ENCODE measurements at places on chromosomes 3 and 15. TPM values are rescaled to one million over a fixed set of nuclear protein-coding genes. Genes with fewer than 3 reads are reported as not detected.

The ADCY5 gene
- 39.8 TPM for total RNA-seq

The CALML4 gene
- total RNA-seq = 8.1 TPM

The ROBO2 gene
- total RNA-seq = 526 TPM

The CRTAP gene
- 12.5 TPM for total RNA-seq

The PLA2G4D gene
- total RNA-seq = not detected

The BNC1 gene
- not detected for total RNA-seq

The VILL gene
- 17.5 TPM for total RNA-seq

The BCL2A1 gene
- not detected for total RNA-seq

The HDGFL3 gene
- total RNA-seq = 122 TPM

The KLHDC8B gene
- 11.0 TPM for total RNA-seq

The NPHP3 gene
- total RNA-seq = 33.5 TPM

The CD200R1 gene
- total RNA-seq = 0.31 TPM

The SHF gene
- 72.0 TPM for total RNA-seq

The ATP8B4 gene
- 5.0 TPM for total RNA-seq

The PLSCR2 gene
- not detected for total RNA-seq

The SHC4 gene
- total RNA-seq = 7.2 TPM

The KNG1 gene
- total RNA-seq = not detected
